T-helper 17 cell (primary cell): ENCODE measurements at places on chromosomes 11 and 22. TPM values are rescaled to one million over a fixed set of nuclear protein-coding genes. Genes with fewer than 3 reads are reported as not detected.

The CD248 gene
- not detected for total RNA-seq

The MYRF gene
- 1.5 TPM for total RNA-seq

The GPR152 gene
- not detected for total RNA-seq

- peak overlapping the region; percentile 11 for H3K27ac ChIP-seq
- peaks cover 29% of the 10 kb centered on the region for H3K4me1 ChIP-seq
- peak overlapping the region; percentile 84 for H3K4me3 ChIP-seq
- no peaks in the 10 kb centered on the region for H3K27me3 ChIP-seq
- H3K36me3 ChIP-seq, result no peaks in the 10 kb centered on the region
These were observed 19.6 kb downstream of the CKAP5 start for GRCh38 chr11:46826310-46827044.

GRCh38 chr22:30948930-30949342 lies 19.6 kb downstream of the MORC2 start:
- H3K27ac ChIP-seq, result no peak overlapping the region
- H3K4me3 ChIP-seq, result no peak overlapping the region
- peaks cover 24% of the 10 kb centered on the region for H3K36me3 ChIP-seq
- H3K27me3 ChIP-seq, result no peaks in the 10 kb centered on the region

- DNase-seq, result peak; percentile 50
- peak overlapping the region; percentile 95 for H3K27ac ChIP-seq
- H3K4me1 ChIP-seq, result peaks cover 33% of the 10 kb centered on the region
- peaks cover 14% of the 10 kb centered on the region for H3K36me3 ChIP-seq
These were observed 2.4 kb downstream of the ZDHHC24 start for GRCh38 chr11:66543263-66544107.

DNA sequence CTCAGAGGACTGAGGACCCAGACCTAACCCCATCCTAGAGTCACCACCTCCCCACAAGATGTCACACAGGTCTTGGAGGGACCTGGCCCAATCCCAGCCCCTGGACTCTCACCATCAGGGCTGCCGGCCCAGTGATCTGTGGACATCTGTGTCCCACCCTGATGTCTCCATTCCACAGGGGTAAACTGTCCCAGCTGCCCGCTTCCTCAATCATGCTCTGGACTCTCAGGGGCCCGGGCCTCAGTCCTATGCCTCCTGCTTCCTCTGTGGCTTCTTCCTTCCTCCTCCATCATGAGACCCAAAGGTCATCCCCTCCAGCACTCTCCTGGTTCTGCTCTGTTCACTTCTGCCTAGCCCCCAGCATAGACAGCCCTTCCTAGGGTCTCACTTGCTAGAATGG lies 32.2 kb downstream of the ARAP1 start:
- peak overlapping the region; percentile 100 for H3K27ac ChIP-seq
- no peak for DNase-seq
- peak overlapping the region; percentile 98 for H3K4me3 ChIP-seq
- peaks cover 44% of the 10 kb centered on the region for H3K4me1 ChIP-seq

- H3K36me3 ChIP-seq, result peaks cover 12% of the 10 kb centered on the region
- no peaks in the 10 kb centered on the region for H3K27me3 ChIP-seq
- H3K27ac ChIP-seq, result no peak overlapping the region
- no peak for DNase-seq
These were observed 7.0 kb downstream of the THRSP start for GRCh38 chr11:78070621-78071020.

- peaks cover 2% of the 10 kb centered on the region for H3K4me1 ChIP-seq
- no peak overlapping the region for H3K4me3 ChIP-seq
- peaks cover 2% of the 10 kb centered on the region for H3K36me3 ChIP-seq
- no peak for DNase-seq
These were observed 9.4 kb upstream of the FBLN1 start for GRCh38 chr22:45493286-45493771.

DNA sequence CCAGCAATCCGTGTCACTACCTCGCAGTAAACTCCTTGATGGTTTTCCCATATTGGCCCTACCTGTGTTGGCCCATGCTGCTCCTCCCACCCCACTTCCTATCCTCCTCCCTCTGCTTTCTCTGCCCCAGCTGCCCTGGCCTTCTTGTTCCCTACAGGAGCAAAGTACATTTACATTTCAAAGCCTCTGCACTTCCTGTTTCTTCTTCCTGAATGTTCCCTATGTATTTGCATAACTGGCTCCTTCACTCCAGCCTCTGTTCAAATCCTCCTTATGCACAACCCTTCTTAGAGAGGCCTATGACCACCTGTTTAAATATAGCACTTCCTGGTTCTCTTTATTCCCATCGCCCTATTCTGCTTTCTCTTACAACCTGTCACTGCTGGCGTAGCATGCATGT lies 62.2 kb downstream of the PARVA start:
- no peak overlapping the region for H3K4me3 ChIP-seq
- no peak overlapping the region for H3K27ac ChIP-seq
- peaks cover 2% of the 10 kb centered on the region for H3K36me3 ChIP-seq

- H3K27me3 ChIP-seq, result peaks cover 4% of the 10 kb centered on the region
- H3K4me1 ChIP-seq, result peaks cover 26% of the 10 kb centered on the region
- peaks cover 2% of the 10 kb centered on the region for H3K36me3 ChIP-seq
- no peak overlapping the region for H3K27ac ChIP-seq
- DNase-seq, result no peak
These were observed 31.3 kb upstream of the DGKZ start for GRCh38 chr11:46315783-46316563.

GRCh38 chr22:24954114-24954463 lies 1.6 kb downstream of the KIAA1671 start:
- no peak for DNase-seq
- peaks cover 12% of the 10 kb centered on the region for H3K4me1 ChIP-seq
- peak overlapping the region; percentile 52 for H3K4me3 ChIP-seq
- peaks cover 59% of the 10 kb centered on the region for H3K27me3 ChIP-seq
- peaks cover 5% of the 10 kb centered on the region for H3K36me3 ChIP-seq

DNA sequence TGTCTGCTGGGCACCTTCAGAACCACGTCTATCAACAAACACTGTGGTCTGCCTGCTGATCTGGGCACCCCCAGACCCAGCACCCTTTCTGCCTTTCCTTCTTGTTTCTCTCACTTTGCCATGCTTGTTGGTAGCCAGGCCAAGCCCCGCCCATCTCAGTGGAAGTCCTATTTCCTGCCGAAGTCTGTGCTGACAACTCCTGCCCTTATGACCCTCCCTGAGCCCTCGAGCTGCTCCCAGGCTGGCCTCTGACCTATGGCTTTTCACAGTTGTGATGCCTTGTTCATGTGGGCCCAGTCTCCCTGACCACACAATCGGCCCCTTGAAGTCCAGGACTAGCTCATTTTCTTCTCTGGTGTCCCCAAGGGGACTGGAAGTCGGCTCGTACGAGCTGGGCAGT lies 132.1 kb downstream of the DSCAML1 start:
- H3K4me3 ChIP-seq, result no peak overlapping the region
- peaks cover 28% of the 10 kb centered on the region for H3K27me3 ChIP-seq
- H3K36me3 ChIP-seq, result no peaks in the 10 kb centered on the region
- H3K4me1 ChIP-seq, result peaks cover 4% of the 10 kb centered on the region
- no peak overlapping the region for H3K27ac ChIP-seq

The GPR83 gene
- total RNA-seq, result 0.10 TPM

DNA sequence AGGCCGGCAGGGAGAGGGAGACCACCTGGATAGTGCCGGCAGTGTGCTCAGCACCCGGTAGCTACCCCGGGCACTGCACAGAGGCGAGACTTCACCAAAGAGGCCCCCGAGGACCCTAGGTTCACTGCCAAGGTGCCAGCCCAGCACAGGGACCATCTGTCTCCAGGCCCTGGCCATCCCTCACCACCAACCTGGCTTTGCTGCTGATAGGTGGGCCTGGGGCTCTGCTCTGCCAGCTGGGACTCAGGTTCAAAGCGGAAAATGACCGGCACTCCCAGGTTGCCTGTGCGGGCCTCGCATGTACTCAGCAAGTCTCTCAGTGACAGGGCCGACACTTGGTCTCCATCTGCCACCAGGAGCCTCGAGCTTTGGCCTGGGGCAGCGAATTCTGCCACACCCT lies 812.2 kb downstream of the BRD1 start:
- no peak overlapping the region for H3K4me3 ChIP-seq
- H3K4me1 ChIP-seq, result no peaks in the 10 kb centered on the region
- H3K27me3 ChIP-seq, result peaks cover 28% of the 10 kb centered on the region
- no peak for DNase-seq

The KDM4E gene
- total RNA-seq, result not detected

The HBG2 gene
- not detected for total RNA-seq

The HDHD5 gene
- total RNA-seq, result 17.4 TPM

The IFTAP gene
- 4.4 TPM for total RNA-seq

DNA sequence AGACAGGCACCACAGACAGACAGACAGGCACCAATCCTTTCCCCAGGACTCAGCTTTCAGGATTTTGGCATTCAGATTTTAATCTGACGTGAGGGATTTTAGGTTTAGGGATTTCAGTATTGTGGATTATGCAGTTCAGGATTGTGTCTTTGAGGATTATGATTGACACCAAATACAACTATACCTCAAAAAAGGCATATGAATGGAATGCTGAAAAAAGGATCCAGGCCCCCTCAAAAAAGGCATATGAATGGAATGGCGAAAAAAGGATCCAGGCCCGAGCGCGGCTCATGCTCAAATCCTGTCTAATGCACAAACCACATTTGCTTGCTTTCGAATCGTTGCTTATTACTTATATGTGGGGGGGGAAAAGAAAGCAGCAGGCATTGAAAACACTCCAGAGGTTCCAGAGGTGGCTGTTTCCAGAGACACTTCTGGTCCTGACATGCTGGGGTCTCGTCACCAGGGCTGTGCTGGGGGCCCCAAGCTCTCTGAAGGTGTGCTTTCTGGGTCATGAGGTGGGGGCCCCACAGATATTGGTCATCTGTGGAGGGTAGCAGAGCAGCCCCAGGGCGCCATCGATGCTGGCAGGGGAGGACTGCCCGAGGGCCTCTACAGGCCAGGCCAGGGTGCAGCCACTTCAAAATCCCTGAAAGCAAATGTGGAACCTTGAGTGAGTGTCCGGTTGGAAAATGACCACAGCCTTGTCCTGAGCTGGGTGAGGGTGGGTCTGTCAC lies 16.8 kb upstream of the OSBPL5 start:
- no peak overlapping the region for H3K27ac ChIP-seq
- no peak for DNase-seq
- H3K4me1 ChIP-seq, result no peaks in the 10 kb centered on the region
- no peak overlapping the region for H3K4me3 ChIP-seq
- no peaks in the 10 kb centered on the region for H3K36me3 ChIP-seq
- H3K27me3 ChIP-seq, result peaks cover 10% of the 10 kb centered on the region

The KCTD14 gene
- 0.17 TPM for total RNA-seq

The RELA gene
- total RNA-seq, result 378 TPM

DNA sequence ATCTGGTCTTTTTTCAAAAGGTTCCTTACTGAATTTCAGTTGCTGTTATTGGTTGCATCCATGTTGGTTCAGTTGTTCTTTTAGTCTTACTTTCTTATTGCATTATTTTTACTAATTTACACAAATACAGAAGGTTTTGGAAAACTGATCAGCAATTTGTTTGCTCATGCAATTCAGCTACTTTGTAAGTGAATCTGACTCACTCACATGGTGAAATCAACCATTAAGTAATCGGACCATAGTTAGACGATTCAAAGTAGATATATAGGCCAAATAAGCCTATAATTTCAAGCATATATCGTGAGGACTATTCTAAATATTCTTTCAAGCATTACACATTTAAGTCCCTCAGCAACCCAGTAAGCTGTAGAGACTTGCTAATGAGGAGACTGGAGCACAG lies 41.7 kb downstream of the CCDC83 start:
- no peak for DNase-seq
- no peak overlapping the region for H3K4me3 ChIP-seq
- H3K4me1 ChIP-seq, result no peaks in the 10 kb centered on the region
- H3K36me3 ChIP-seq, result no peaks in the 10 kb centered on the region

GRCh38 chr11:33634291-33634834 lies 66.3 kb downstream of the C11orf91 start:
- DNase-seq, result no peak
- no peaks in the 10 kb centered on the region for H3K4me1 ChIP-seq
- H3K27ac ChIP-seq, result no peak overlapping the region
- no peak overlapping the region for H3K4me3 ChIP-seq
- peaks cover 46% of the 10 kb centered on the region for H3K27me3 ChIP-seq

- H3K4me3 ChIP-seq, result peak overlapping the region; percentile 84
- no peak for DNase-seq
- H3K27me3 ChIP-seq, result peaks cover 7% of the 10 kb centered on the region
- H3K4me1 ChIP-seq, result peaks cover 15% of the 10 kb centered on the region
- H3K27ac ChIP-seq, result no peak overlapping the region
- H3K36me3 ChIP-seq, result peaks cover 3% of the 10 kb centered on the region
These were observed 1.2 kb downstream of the KCNQ1OT1 start for GRCh38 chr11:2698386-2699184.

DNA sequence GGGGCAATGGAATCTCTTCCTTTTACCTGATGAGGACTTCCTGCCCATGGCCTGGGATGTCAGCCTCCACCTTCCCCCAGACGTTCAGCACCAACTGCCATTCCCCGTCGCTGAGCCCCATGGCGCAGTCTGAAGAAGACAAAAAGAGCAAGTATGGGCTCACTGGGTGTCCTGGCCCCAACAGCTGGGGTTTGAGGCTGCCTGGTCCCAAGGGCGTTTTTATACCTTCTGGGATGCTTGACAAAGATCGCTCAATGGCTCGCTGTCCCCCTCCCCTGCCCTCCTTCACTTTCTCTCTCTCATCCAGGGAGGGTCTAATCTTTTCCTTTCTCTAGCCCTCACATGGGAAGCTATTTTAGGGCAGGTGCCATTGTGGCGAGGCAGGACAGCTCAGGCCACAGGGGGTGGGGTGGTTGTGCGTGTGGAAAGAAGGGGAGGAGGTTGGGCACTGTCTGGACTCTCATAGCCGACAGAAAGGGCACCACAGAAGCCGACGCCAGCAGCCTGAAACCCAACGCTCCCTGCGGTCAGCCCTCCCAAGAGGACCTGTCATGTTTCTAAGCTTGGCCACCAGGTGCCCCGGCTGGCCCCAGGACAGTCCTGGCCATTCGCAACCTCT lies at the start of gene MB:
TSS of gene MB (minus strand) at position 193 of the 619 bp plus-strand sequence. CDS start at position 121, 72 bp downstream.
- peaks cover 6% of the 10 kb centered on the region for H3K27me3 ChIP-seq
- no peak within 1 kb of the TSS for H3K4me3 ChIP-seq
- H3K36me3 ChIP-seq, result no peaks in the 10 kb centered on the region

The SEPTIN3 gene
- not detected for total RNA-seq

DNA sequence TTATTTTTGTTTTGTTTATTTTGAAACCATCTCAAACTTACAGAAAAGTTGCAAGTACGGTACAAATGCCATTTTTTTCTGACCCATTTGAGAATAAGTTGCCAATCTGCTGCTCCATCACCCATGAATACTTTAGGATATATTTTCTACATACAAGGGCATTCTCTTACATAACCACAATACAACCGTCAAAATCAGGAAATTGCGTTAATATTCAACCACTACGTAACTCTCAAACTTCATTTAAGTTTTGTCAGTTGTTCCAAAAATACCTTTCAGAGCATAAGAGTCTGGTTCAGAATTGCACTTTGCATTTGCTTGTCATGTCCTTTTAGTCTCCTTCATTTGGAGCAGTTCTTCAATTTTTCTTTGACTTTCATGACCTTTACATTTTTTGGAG lies 194.3 kb upstream of the BDNF start:
- no peak overlapping the region for H3K27ac ChIP-seq
- no peaks in the 10 kb centered on the region for H3K36me3 ChIP-seq
- no peak overlapping the region for H3K4me3 ChIP-seq
- H3K4me1 ChIP-seq, result no peaks in the 10 kb centered on the region
- H3K27me3 ChIP-seq, result no peaks in the 10 kb centered on the region

DNA sequence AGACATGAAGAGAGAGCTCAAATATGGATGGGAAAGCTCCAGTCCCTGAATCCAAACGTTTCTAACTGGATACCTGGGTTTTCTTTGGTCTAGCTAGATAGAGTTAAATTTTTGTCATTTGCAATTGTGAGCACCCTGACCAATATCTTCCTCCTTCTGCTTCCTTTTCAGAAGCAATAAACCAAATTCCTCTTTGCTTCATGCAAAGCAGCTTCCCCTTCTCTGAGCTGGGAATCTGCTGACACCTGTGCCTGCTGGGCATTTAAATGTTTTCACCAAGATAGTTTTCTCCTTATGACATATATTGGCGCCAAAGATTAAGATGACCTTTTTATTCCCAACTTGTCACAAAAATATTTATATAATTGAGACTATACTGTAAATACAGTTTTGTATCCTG lies 27.9 kb upstream of the PAK1 start:
- H3K27me3 ChIP-seq, result peaks cover 42% of the 10 kb centered on the region
- H3K4me1 ChIP-seq, result no peaks in the 10 kb centered on the region
- H3K4me3 ChIP-seq, result no peak overlapping the region
- H3K27ac ChIP-seq, result no peak overlapping the region
